NCI-H1694 (cell line): ENCODE measurements at places on chromosomes 16 and 17.

- DNase-seq: no peak
Observed at GRCh38 chr17:6940186-6940649, 55.6 kb upstream of the ALOX12 start.

- no peak for DNase-seq
Observed at GRCh38 chr16:24800586-24800985, 45.2 kb upstream of the SLC5A11 start.

DNA sequence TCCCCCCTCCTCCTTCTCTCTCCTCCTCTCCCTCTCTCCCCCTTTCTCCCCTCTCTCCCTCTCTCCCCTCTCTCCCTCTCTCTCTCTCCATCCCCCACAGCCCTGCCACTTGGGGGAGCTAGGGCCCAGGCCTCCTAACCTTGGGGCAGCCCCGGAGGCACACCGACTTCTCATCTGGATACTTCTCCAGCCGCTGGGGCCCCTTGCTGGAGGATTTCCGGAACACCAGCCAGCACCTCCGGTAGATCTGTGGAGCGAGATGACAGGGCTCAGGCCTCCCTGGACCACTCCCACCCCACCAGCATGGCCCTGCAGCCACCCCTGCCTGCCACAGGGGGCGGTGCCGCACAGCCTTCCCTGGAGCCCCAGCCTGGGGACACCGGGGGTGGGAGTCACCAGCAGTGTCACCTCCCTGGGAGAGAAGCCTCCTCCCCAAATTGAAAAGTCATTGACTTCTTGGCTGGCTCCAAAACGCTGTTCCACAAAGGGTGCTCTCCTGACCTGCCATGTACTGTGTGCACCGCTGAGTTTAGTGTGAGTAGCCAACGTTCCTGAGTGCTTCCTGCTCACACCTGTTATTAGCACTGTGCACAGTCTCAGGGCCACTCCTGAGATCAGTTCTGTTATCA is 10.5 kb downstream of the DOK4 start:
- no peak for DNase-seq

DNA sequence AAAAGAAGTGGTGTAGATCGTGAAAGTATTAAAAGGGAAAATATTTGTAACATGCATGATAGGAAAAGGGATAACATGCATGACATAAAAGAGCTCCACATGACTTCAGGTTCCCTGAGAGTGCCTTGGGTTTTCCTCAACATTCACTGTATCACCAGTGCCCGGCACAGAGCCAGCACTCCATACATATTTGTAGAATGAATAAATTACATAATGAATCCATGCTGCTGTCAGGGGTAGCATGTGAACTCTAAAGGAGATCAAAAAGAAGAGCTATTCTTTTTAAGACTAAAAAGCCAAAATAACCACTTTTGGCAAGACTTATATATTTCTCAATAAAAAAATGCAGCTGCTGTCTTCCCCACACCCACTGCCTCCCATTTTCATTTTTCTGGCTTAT is 2.7 kb upstream of the ZNF594 start:
- DNase-seq: no peak

DNA sequence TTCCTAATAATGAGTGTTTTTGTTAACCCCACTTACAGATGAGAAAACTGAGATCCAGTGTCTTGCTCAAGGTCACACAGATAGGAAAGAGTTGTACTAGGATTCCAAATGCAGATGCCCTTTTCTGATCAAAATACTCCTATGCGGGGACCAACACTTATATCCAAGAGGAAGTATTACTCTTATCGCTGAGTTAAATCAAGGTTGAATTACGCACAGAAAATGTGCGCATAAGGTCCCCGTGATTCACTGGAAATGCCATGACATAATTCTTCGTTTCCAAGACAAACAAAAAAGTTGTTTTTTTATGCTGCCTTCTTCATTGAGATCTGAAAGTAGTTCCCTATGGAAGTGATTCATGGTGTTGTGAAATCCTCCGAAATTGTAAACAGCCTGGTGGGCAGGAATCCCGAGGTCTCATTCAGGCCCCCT is 463.8 kb upstream of the HSBP1 start:
- DNase-seq: no peak

- no peak for DNase-seq
Observed at GRCh38 chr17:76753061-76753961, 15.4 kb downstream of the MFSD11 start.

DNA sequence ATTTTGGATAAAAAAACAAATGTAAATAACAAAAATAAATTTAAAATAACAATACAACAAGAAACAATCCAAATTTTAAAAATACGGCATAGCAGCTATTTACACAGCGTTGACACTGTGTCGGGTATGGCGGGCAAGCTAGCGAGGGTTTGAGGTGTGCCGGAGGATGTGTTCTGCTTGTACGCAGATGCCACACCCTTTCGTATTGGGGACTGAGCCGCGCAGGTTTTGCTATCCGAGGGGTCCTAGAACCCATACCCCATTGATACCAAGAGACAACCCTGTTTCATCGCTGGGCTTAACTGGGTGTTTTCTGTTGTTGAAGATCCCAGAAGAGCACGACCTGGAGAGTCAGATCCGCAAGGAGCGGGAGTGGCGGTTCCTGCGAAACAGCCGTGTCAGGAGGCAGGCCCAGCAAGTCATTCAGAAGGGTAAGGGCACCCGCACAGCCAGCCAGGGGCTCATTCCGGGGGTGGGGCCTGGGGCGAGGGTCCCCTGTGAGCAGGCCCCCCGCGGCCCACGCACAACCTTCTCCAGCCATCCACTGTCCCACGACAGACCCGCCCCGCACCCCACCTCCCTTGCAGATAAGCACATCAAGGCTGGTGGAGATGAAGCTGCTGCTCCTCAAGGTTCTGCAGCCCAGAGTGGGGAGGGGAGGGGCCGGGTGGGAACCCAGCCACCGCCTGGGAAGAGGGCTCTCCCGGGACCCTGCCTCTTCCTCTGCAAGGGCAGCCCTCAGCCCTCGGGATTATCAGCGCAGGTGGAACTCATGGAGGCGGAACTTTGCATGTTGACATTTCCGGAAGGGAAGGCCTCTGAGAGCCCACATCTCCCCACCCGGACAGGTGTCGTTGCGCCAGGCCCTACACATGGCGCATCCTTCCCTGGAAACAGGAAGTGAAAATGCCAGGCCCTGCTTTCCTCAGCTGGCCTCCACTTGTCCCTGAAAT is 51.2 kb upstream of the CHMP6 start:
- no peak for DNase-seq

DNA sequence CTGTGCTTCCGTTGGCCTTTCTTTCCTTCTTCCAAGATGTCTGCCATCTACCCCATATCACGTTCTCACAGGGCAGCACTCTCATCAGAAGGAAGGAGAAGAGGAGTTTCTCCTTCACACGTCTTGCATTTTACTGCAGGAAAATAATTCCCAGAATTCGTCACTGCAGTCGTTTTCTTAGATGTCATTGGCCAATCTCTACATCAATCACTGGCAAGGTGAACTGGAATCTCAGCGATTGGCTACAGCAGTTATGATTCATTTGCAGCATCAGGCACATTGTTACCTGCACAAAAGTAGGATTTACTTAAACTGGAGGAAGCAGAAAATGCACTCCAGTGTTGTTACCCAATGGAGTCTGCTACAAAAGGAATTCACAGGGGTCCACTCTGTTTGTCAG is 277.2 kb upstream of the RBFOX1 start:
- no peak for DNase-seq

- peak; percentile 77 for DNase-seq
Observed at GRCh38 chr17:59513934-59514841, 51.2 kb upstream of the DHX40 start.

GRCh38 chr16:84918006-84918909 is 93.1 kb downstream of the ZDHHC7 start:
- DNase-seq: no peak

- no peak for DNase-seq
Observed at GRCh38 chr17:66123163-66123562, 68.8 kb downstream of the CEP112 start.

DNA sequence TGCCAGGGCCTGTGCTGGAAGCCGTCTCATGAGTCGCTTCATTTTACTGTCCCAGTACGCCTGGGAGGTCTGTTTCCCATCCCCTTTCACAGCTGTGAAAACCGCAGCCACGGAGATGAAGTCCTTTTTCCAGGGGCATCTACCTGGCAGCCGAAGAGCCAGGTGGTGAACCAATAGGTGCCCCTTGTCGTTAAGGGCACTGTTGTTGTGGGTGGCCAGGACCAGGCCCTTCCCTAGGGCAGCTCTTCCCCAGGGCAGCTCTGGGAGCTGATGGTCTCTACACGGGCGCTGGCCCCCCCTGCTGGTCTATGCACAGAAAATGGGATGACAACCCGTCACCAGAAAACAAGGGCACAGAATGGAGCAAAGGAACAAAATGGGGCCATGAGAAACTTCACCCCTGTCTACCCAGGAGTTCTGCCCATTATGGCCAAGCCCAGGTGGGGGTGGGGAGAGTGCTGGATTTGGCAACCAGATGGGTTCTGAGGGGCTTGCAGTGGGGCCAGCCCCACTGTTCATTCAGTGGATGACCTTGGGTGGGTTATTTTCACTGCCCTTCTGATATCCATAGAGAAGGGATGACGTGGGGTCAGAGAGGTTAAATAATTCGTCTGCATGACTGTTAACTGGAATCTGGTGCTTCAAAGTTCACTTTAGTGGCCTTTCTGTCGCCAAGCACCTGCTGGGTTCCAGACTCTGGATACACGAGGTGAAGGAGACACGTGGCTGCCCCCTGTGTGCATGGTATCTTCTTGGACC is 11.5 kb downstream of the RMI2 start:
- peak; percentile 16 for DNase-seq

- no peak for DNase-seq
Observed at GRCh38 chr17:65415991-65416390, 145.5 kb downstream of the AXIN2 start.

GRCh38 chr17:53426505-53426904 is 396.2 kb upstream of the KIF2B start:
- DNase-seq: no peak

DNA sequence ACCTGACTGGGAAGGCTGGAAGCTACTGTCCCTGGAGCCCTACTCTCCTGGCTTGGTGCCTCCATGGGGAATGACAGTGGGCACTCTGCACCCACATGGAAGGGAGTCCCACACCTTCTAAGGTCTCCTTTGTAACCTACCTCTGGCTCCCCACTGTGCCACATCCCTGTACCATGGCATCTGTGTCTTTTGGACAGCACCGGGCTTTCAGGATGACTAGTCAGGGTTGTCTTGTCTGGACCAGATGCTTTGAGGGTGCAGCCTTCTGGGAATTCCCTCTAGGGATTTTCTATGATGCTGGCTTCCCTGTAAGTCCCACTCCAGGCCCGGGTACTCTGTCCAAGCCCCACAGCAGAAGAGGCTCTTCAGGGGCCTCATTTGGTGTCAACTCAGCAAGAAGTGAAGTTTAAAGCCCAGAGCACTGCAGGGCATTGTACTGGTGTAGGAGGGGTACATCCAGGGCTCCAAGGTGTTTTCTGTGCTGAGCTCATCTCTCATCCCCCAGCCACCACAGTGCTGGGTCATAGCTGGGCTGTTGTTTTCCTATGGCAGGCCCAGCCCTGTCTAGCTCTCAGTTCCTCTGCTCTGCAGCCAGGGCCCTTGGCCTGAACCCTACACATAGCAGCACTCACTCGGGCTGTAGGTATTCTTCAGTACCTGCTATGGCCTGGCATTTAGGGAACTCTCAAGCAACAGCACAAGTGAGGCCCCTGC is 255.3 kb downstream of the CPPED1 start:
- no peak for DNase-seq

- no peak for DNase-seq
Observed at GRCh38 chr16:23694644-23695373, 16.1 kb downstream of the PLK1 start.

GRCh38 chr17:82615084-82616020 is 32.9 kb downstream of the WDR45B start:
- no peak for DNase-seq

- no peak for DNase-seq
Observed at GRCh38 chr16:21694609-21695008, 30.8 kb downstream of the OTOA start.

DNA sequence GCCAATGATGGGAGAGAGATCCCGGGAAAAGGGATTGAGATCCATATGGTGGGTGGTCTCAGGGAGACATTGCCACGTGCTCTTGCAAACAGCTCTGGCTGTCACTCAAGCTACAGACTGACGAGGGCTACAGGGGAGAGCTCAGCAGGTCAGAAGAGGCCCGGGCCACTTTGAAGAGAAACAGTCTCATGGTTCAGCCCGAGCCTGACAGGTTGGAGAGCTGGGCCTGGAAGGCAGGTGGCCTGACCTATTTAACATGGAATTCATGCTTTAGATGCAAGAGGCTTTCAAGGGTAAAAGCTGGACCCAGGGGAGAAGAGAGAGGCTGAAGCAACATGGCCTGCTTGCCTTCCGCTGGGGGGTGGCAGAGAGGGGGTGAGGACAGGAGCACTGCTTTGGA is 81.0 kb upstream of the BRD7 start:
- DNase-seq: no peak

DNA sequence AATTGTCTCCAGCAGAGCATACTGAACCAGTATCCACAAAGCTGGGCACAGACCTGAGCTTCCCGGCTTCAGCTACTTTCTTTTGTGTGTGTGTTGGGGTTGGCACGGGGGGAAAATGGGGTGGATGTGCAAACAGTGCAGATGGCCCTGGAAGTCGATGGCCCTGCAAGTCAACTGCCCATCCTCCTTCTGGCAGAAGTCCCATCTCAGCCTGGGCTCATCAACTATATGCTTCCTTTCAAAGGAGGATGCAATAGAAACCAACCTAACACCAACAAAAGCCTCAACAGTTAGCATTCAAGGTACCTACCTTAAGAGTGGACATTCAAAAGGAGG is 55.7 kb downstream of the SOX9 start:
- no peak for DNase-seq

DNA sequence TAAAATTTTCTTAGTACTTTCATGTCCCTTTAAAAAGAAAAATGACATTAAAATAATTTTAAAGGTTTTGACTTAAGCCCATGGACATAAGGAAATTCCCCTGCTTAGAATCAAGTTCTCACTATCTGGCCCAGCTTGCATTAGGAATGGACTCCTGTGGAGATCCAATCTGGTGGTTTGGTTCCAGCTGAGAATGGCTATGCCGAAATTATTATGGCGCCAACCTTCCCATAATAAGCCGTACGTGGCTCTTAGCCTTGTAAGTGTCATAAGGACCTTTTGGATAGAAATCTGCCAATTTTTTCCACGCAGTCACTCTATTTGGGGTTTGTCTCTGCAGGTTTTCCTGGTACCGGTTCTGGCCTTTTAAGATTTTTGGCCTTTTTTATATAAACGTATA is 262.1 kb upstream of the MAF start:
- no peak for DNase-seq

DNA sequence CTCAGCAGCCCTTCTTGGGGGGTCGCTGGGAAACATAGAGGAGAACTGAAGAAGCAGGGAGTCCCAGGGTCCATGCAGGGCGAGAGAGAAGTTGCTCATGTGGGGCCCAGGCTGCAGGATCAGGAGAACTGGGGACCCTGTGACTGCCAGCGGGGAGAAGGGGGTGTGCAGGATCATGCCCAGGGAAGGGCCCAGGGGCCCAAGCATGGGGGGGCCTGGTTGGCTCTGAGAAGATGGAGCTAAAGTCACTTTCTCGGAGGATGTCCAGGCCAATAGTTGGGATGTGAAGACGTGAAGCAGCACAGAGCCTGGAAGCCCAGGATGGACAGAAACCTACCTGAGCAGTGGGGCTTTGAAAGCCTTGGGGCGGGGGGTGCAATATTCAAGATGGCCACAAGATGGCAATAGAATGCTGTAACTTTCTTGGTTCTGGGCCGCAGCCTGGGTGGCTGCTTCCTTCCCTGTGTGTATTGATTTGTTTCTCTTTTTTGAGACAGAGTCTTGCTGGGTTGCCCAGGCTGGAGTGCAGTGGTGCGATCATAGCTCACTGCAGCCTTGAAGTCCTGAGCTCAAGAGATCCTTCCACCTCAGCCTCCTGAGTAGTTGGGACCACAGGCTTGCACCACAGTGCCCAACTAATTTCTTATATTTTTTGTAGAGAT is 3.4 kb downstream of the STH start:
- DNase-seq: peak; percentile 81

- no peak for DNase-seq
Observed at GRCh38 chr17:80671039-80671824, 126.6 kb downstream of the RPTOR start.
